ENCODE measurements at places on chromosomes 7 and 10.

DNA sequence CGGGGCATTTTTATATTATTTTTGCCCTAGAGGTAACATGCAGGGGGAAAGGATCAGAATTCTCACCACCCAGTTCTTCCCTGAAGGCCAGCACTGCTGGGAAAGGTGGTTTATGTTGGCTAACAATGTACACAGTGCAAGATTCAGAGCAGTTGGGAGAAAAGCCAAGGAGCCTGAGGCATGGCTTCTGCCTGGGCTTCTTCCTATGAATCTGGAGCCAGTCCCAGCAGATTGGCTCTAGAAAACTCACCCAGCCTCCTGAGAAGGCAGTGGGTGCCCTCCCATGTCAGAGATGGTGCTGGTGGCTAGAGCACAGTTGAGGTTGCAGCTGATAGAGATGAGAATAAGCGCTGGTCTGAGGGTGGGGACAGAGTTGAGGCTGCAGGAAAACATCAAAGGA lies 44.7 kb upstream of the GPR26 start:
- DNase-seq: no peak

DNA sequence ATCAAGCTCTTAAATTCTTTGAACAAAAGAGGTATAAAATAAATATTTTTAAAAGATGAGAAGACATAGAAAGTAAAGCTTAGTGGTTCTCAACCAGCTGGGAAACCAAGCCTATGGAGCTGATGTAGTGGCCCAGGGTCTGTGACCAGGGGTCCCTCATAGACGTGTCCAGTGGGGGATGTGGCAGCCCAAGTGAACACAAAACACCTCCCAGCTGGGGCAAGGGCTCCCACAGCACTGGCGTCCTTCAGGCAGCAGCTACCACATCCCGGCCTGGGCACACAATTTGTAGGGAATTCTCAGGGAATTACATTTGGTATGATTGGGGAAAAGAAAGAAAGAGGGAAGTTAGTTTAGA lies 17.8 kb upstream of the CCDC71L start:
- no peak for DNase-seq

DNA sequence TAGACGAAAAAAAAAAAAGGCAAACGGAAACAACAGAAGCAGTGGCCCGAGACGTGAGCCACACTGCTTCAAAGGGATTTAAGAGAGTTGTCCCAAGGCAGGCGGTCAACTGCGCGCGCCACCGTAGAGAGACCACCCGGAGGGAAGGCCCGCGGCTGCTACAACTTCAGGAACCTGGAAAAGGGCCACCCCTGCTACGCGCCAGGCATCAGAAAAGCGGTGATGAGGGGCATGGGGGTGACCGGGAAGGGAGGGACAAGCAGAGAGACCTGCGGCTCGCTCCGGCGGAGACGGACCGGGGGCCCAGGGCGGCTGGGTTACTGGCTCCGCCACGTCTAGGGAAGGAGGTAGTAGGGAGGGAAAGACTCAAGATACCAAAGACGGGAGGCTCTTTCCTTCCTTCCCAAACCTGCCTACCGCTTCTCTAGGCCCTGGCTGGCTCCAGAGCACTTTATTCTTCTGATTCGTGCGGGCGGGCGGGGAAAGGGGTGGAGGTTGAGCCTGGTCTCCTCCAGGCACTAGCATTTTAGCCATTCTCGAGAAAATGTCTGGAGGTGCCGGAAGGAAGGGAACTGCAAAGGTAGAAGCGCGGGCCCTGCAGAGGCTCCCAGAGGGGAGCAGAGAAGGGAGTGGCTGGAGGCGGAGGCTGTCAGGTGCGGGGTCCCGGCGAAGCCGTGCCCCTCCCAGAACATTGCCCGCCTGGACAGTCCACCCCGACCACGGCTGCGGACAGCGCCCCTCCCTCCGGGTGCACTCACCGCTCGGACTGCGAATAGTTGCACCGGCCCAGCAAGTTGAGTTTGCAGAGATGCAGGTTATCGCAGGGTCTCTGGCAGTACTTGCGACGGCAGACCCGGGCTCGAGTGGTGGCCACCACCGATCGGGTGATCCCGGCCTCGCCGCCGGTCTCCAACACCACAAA lies 993 bp downstream of the ZC3HAV1 start:
- peak; percentile 48 for DNase-seq

DNA sequence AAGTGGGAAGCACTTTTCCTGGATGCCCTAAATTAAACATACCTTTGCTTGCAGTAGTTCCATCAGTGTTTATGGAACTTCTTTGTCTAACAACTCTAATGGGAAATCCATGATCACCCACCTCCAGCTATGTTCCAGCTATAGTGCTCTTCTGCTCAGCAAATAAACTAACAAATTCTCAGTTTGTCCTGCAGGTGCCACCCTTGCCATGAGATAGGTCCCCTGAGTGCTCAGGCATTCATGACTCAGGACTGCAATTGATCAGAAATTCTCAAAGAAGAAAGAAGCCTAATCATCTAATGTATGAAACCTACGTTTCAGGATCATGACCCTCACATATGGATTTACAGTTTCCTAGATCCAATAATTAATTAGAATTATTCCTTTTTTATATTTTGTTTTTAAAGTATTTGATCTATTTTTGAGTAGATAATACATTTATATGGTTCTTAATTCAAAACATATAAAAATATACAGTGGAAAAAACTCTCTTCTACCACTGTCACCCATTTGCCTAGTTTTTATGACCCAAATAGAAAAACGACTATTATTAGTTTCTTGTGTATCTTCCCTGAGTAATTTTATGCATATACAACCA lies 48.7 kb upstream of the DYNC1I1 start:
- peak; percentile 14 for DNase-seq

- no peak for DNase-seq
Observed at GRCh38 chr10:31143331-31143935, 111.8 kb upstream of the ZNF438 start.

GRCh38 chr7:114944745-114945625 lies 23.1 kb downstream of the MDFIC start:
- DNase-seq: peak; percentile 98

- DNase-seq: no peak
Observed at GRCh38 chr7:30915005-30915601, 3.5 kb downstream of the AQP1 start.

GRCh38 chr10:6738112-6738768 lies 158.2 kb upstream of the PRKCQ start:
- peak; percentile 69 for DNase-seq

- no peak for DNase-seq
Observed at GRCh38 chr10:31799181-31799580, 129.4 kb downstream of the ARHGAP12 start.

DNA sequence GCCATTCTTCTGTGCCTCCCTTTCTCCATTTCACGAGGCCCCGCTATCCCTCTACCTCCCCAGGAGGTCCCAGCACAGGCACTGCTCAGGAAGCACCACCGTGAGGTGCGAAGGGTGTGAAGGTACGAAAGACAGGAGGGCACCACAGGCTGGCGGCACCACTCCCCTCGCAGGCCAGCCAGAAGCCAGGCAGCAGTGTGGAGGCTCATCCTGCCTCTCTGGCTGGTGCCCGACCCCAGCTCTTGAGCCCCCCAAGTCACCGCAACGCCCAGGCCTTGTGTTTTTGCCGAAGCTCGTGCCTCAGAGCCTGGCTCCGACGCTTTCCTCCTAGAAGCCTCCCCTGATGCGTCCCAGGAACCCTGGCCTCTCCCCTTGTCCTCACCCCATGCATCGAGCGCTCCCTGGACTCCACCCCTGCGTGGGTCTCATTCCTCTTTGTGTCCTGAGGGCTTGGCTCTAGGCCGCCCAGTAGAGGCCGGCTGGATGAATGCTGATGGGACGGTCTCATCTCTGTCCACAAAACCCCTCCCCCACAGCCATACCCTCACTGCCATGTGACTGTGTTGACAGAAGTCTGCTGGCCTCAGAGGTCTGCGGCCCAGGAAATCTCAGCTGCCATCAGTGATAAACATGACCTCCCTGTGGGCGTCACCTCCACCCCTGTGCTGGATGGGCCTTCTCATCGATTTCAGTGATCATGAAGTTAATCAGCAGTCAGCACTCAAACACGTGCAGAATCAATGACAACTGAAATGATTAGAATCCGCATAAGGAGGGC lies 19.3 kb downstream of the BRI3 start:
- no peak for DNase-seq

DNA sequence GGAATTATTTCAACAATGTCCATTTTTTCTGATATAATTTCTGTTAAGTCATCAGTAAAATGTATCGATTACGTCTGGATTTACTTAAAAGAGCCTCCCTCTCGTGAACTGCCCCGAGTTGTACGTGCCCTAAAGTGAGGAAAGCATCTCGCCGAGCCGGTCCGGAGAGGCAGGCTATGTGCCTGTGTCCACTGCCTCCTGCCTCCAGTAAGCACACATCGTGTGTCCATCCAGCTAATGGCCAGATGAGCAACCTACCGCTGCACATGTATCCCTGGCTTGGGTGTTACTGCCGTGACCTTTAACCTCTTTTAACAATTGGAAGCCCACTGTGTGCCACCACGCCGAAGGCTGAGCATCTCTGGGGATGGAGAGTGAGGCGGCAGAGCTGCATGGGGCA lies 23.2 kb upstream of the DNAJB6 start:
- no peak for DNase-seq

- no peak for DNase-seq
Observed at GRCh38 chr10:131767716-131768115, 133.1 kb upstream of the PPP2R2D start.

GRCh38 chr7:122682815-122683550 lies 15.9 kb downstream of the RNF133 start:
- DNase-seq: no peak

Data from muscle of leg (tissue), 16 donors.